ENCODE measurements at places on chromosomes 12 and 14.

GRCh38 chr14:57755018-57755521, 110.8 kb downstream of the SLC35F4 start:
- DNase-seq, result no peak

- DNase-seq, result no peak
Observed at GRCh38 chr12:12221560-12221959, 45.3 kb downstream of the LRP6 start.

DNA sequence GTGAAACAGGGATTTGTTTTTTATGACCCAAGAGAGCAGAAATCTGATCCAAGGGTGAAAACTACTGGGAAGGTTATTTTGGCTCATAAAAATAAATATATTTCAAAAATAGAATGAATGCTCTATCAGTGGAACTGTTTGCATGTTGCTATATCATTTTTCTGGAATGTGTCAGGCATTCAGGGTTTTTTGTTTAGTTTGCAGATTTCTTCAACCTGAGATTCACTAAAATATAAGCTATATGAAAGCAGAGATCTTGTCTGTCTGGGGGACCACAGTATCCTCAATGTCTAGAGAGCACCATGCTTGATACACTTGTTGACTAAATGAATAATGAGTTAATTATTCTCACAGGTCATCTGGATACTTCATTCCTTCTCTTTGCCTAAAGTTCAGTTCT, 165.1 kb downstream of the NUBPL start:
- no peak for DNase-seq

GRCh38 chr12:132074216-132074615, 69.9 kb downstream of the DDX51 start:
- DNase-seq, result peak; percentile 22

- no peak for DNase-seq
Observed at GRCh38 chr12:57219205-57219992, 2.8 kb downstream of the NXPH4 start.

DNA sequence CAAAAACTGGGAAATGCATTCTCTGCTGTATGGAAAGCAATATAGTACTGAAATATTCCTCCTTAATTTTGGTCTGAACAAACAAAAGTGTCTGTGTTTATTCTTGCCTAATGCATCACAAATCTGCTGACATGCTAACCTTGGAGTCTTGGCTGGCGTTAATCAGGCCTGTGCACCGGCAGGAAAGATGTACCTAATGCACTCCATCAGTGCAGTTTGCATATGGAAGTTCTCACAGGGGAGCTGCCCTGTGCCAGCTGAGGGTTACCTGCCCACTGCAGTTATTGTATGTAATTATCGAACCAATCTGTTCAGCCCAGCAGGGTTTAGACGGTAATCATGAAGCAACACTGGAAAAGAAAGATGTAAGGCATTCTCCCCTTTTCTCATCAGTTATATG, 76.9 kb downstream of the VRK1 start:
- no peak for DNase-seq

DNA sequence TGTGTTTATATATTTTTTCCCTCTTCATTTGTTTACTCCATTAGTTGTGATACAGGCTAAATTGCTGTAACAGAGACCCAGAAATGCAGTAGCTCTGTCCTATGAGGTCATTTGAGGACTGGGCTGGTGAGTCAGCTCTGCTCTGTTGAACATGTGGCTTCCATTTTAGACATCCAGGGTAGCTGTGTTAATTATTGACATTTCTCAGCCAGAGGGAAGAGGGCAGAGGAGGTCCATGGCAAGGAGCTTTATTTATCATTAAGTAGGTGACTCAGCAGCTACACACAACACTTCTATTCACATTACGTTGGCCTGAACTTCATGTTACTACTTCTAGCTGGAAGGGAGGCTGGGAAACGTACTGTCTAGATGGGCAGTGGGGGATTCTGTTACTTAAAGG, 85.4 kb downstream of the PTCSC3 start:
- no peak for DNase-seq

- DNase-seq, result no peak
Observed at GRCh38 chr12:130945786-130946492, 7.8 kb upstream of the ADGRD1 start.

- DNase-seq, result no peak
Observed at GRCh38 chr14:52369305-52369801, 55.2 kb downstream of the PTGER2 start.

GRCh38 chr12:69024413-69024812, 91.4 kb upstream of the CPM start:
- peak; percentile 53 for DNase-seq

GRCh38 chr14:31484754-31485153, 3.1 kb downstream of the GPR33 start:
- no peak for DNase-seq

GRCh38 chr12:125208334-125208733, 143.1 kb downstream of the AACS start:
- DNase-seq, result no peak

GRCh38 chr14:105448706-105449111, 25.9 kb upstream of the CRIP2 start:
- DNase-seq, result peak; percentile 74

DNA sequence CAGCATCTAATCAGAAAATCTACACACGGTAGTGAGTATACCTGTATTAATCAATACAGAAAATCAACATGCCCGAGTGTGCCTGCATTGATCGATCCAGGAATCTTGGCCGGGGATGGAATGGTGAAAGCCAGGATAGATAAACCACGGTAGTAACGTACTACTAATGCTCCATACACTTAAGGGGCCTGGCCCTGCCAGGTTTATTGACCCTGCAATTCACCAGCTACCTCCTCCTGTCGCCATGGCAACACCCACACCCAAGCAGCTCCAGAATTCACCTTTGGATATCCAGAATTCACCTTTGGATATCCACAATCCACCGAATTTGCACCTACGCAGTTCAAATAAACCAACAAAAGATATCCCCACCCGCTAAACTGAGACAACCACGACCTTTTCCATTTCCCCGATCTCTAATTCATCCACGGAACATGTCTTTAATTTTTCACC, 14.8 kb upstream of the CALM1 start:
- peak; percentile 61 for DNase-seq

DNA sequence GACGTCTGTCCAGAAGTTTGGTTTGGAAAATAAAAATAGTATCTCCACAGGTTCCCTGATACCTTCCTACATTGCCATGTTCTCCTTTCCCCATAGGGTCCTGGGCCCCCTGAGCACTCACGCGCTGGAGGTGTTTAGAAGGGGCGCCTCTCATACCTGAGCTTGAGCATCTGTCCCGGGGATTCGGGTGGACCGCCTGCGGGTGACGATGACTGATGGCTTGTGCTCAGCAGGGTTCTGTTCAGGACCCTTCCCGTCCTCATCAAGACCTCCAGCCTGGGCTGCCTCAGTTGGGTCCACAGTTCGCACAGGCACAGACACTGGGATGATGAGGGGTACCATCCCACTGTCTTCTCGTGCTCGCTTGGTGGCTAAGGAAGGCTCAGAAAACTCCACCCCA, 22.7 kb upstream of the PNMA1 start:
- DNase-seq, result no peak

DNA sequence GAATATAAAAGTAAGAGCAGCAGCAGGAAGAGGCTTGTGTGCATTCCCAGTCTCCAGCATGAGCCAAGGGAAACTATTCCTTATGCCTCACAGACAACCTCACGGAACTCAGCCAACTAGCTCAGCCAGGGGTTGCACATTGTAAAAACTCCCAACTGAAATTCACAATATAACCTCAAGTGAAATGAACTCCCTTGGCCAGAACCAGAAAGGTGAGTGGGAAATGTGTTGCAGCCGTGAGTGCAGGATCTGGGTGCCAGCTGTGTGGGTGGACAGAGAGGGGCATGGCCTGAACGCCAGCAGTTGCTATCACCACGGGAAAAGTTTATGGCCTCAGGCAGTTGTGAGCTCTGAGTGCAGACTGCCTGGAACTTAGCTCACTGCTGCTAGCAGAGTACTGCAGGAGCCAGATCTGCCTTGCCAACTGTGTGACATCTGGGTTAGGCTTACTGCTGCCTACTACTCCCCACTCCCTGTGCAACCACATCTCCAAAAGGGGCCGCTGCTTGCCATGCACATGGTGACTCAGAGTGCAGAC, 2.3 kb upstream of the CLEC1A start:
- DNase-seq, result no peak

DNA sequence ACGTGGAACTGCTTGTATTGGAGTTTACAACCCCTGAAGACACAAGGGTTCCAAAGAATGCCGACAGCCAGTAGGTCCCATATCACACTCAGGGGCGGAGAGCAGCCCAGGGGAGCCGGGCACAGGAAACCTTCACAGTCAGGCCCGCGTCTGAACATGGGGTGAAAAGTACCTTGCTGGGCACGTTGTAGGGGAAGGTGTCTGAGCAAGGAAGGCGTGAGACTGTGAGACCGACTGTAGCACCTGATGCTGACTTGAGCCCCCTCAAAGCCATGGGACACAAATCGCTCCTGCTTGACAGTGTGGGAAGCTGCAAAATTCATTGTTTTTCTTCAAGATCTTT, 14.7 kb downstream of the RIMBP2 start:
- no peak for DNase-seq
